ENCODE measurements at places on chromosomes 1 and 21.

- DNase-seq = no peak
Measured at GRCh38 chr1:19640363-19641316, 3.5 kb upstream of the NBL1 start.

DNA sequence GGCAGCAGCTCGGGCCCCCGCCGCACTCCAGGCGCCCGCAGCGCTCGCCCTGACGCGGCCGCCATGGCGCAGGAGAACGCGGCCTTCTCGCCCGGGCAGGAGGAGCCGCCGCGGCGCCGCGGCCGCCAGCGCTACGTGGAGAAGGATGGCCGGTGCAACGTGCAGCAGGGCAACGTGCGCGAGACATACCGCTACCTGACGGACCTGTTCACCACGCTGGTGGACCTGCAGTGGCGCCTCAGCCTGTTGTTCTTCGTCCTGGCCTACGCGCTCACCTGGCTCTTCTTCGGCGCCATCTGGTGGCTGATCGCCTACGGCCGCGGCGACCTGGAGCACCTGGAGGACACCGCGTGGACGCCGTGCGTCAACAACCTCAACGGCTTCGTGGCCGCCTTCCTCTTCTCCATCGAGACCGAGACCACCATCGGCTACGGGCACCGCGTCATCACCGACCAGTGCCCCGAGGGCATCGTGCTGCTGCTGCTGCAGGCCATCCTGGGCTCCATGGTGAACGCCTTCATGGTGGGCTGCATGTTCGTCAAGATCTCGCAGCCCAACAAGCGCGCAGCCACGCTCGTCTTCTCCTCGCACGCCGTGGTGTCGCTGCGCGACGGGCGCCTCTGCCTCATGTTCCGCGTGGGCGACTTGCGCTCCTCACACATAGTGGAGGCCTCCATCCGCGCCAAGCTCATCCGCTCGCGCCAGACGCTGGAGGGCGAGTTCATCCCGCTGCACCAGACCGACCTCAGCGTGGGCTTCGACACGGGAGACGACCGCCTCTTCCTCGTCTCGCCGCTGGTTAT lies 2.8 kb downstream of the KCNJ9 start:
- peak; percentile 74 for DNase-seq

DNA sequence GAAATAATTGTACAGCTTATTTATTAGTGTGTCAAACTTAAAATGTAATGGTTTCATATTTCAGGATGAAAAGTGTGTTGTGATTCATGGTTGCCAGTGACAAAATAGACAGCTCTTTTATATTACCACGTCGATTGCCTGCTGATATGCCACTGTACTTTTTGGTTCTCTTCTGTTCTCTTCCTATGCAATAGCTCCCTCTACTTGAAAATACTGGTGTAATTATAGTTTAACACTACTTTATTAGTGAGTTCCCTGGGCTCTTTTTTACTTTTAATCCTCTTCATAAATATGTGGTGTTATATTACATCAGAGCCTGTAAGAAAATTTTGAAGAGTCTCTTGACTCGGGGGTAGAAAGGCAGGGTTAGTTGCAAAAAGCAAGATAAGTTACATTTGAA lies 111.3 kb downstream of the PATJ start:
- DNase-seq = no peak

DNA sequence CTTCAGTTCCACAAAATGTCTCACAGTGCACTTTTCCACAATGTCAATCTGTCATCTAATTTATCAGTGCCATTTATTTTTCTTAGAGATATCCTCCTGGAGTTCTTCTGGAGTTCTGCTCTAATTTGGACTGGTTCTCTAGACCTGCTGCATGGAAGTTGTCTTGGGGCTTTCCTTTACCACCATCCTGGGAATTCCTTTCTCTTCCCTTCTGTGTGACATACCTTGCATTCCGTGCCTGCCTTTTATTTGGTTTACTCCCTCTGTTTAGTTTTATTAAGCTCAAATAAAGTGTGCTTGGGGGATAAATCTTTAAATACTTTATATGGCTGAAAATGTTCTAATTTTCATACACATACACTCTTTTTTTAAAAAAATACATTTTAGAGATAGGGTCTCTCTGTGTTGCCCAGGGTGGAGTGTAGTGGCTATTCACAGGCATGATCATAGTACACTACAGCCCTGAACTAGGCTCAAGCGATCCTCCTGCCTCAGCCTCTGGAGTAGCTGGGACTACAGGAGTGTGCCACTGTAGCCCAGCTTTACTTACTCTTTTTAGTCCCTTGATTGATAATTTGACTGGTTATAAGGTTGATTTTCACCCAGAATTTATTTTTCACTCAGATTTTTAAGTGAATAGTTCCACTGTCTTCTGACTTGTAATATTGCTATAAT lies 14.4 kb downstream of the MTF2 start:
- no peak for DNase-seq

GRCh38 chr1:184112176-184112948 lies 60.8 kb downstream of the TSEN15 start:
- no peak for DNase-seq

DNA sequence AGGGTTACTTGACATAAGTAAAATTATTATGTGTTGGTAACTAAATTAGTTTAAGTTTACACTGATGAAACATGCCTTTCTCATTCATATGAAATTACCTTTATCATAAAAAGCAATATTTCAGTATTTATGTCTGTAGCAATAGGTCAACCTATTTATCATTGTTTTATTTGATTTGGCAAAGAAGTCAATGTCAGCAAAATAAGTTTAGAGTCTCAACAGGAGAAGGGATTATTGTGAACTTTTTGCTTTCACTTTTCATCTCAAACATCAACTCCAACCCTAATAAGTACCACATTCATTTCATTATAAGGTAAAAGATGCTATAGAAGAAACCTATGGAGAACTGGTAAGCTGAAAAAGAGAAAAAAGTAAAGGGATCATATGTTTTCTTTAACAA lies 1015.4 kb upstream of the ADGRL4 start:
- DNase-seq = no peak

DNA sequence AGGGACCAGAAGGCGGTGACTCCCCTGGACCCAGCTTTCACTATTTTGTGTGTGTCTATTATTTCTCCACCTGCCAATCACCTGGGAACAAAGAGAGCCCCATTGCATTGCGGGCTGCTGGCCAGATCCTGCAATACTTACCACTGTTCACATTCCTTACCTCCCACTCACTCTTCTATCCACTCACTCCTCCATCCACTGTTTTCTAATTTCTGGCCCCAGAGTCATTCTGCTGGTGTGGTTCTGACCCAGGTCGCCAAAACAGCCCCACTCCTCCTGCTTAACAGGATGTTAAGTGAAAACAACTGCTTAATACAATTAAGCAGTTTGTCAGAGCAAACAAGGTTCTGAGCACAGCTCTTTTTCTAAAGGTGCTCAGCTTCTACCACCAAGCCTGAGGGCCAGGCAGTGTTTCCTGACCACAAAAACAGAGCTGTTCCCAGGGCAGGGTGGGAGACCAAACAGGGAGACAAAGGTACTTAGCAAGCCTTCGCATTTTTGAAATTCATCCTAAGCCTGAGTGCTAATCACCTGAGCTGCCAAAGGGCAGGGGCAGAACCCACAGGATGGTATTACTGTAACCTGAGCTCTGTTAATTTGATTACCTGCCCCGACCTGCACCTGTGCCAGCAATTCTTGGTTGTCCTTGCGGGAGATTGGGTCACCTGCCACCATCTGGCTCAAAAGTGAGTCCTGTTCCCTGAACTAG lies 38.5 kb upstream of the EFCAB14 start:
- peak; percentile 7 for DNase-seq

- no peak for DNase-seq
Measured at GRCh38 chr1:247209396-247209795, 37.6 kb upstream of the ZNF124 start.

- DNase-seq = no peak
Measured at GRCh38 chr1:196193896-196194559, 414.2 kb downstream of the KCNT2 start.

GRCh38 chr1:29396438-29397255 lies 160.3 kb downstream of the PTPRU start:
- DNase-seq = no peak

DNA sequence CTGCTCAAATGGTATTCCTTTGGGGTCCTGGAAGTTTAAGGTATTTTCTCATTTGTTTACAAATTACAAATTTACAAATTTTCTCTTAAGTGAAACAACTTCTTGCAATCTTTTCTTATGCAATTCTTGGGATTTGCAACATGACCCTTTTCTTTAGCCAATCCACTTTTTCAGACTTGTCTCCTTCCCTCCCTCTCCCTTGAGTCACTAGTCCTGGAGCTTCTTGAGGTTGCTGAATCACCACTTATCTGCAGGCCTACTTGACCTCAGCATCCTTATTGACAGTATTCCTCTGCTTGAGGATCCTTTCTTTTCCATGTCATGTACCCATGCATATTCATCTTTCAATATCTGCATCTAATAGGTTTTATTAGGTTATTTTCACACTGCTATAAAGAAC lies 302.8 kb upstream of the ADAMTS5 start:
- no peak for DNase-seq

- no peak for DNase-seq
Measured at GRCh38 chr21:42453224-42453985, 42.6 kb downstream of the RSPH1 start.

DNA sequence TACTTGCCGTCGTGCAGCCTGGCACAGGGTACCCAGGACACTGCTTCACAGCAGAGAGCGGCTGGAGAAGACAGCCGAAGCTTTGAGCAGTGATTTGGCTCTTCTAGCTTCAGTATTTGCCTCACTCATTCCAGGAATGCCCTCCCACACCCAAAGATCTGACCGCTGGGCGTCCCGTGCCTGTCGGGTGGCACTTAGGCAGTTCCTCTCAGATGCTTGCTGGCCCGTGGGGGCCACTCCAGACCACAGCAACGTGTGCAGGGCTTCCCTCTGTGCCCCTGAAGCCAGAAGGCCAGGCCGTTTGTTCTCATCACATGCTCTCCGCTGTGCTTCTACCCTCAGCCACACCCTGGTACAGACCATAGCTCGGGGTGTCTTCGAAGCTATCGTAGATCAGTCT lies 17.0 kb downstream of the RRP1B start:
- no peak for DNase-seq

- no peak for DNase-seq
Measured at GRCh38 chr1:151416231-151416630, 16.9 kb downstream of the PSMB4 start.

GRCh38 chr1:175217721-175218531 lies 25.4 kb upstream of the KIAA0040 start:
- DNase-seq = no peak

GRCh38 chr21:15063081-15063813 lies 1.6 kb downstream of the NRIP1 start:
- DNase-seq = no peak

DNA sequence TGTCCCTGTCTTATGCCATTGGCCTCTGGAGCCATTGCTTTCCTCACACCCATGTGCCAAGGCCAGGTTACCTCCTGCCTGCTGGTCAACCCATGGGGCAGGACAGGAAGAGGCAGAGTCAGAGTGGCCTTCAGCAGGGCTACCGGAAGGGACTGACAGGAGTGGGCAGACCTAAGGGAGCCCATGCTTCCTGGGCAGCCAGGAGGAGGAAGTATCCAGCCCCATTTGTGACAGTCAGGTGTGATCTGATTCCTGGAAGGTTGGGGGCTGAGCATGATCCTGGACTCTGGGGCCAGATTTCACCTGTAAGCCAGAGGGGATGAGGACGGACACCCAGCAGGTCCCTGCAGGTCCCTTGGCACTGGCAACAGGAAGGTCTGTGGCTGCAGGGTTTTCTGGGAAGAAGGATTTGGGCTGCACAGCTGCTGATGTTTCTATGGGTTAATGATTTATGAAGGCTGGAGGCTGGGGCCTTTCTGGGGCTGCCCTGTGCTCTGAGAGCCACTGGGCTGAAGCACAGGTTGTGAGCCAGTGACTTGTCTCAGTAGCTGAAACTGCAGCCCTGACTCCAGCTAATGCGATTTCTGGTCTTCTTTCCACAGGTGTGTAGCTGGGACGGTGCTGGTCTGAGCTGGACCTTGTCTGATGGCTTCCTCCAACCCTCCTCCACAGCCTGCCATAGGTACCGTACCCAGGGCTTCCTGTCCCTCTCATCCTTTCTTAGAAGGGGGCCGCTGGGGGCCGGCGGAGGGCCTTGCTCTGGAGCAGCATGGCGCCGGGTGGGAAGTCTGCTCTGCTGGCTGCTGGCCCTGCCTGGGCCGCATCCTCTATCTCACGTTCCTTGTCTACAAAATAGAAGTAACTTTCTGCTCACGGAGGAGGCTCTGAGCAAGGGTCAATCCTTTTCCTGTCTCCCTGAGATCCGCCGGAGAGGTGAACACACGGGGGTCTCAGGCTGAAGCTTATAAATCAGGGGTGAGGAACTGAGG lies 40.7 kb downstream of the ARHGEF10L start:
- no peak for DNase-seq

- peak; percentile 9 for DNase-seq
Measured at GRCh38 chr1:228101994-228102790, 933 bp downstream of the C1orf35 start.

- DNase-seq = no peak
Measured at GRCh38 chr1:245942856-245943255, 564.2 kb downstream of the SMYD3 start.

DNA sequence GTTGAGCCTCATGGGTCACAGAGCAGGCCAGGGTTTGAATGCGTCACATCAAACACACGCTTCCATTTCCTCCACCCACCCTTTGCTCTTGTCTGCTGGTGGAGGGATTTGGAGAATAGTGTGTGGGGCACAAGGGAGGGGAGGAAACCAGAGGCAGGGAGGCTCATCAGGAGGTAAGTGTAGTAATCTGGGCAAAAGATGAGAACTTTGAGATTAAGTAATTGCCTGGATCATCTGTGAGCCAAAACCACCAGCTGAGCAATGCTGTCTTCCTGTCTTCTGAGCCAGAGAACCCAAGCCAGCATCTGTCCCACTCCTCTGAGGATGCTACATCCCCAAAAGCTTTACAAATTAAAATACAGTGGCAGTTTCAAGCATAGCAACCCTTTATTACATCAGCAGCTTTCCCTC lies 45.2 kb downstream of the C8B start:
- no peak for DNase-seq

GRCh38 chr1:58585581-58586151 lies 8.6 kb upstream of the TACSTD2 start:
- DNase-seq = no peak

DNA sequence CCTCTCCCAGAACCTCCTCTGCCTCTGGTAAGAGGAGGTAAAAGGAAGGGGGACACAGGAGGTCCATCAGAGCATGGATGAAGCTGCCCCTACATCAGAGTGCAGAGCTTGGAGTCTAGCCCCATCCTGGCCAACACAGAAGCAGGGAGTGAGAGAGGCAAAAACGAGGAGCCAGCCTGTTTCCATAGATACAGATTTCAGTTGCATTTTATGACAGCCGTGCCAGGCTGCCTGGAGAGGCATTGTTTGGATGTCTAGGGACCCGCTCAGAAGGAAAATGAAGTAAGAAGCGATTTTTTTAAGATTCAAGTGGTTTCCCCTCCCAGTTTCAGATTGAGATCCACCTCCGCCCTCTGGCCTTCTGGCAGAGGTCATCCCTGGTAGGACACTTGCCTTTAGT lies 11.5 kb upstream of the GJA8 start:
- no peak for DNase-seq

Measured in NCI-H1930 (cell line).